ENCODE measurements at places on chromosomes 7 and 10. TPM values are rescaled to one million over a fixed set of nuclear protein-coding genes. Genes with fewer than 3 reads are reported as not detected.
A peak's percentile ranks its signal among the peaks of the same experiment; 100 is the strongest.

GRCh38 chr7:148924011-148924410, 39.9 kb upstream of the EZH2 start:
- no peaks in the 10 kb centered on the region for H3K27me3 ChIP-seq
- DNase-seq = no peak

- H3K4me3 ChIP-seq = no peak overlapping the region
- H3K4me1 ChIP-seq = no peaks in the 10 kb centered on the region
These were observed 167.9 kb downstream of the DIP2C start for GRCh38 chr10:521261-522250.

GRCh38 chr10:8633909-8634308, 579.4 kb downstream of the GATA3 start:
- H3K4me1 ChIP-seq = no peaks in the 10 kb centered on the region
- H3K4me3 ChIP-seq = no peak overlapping the region
- no peaks in the 10 kb centered on the region for H3K36me3 ChIP-seq

DNA sequence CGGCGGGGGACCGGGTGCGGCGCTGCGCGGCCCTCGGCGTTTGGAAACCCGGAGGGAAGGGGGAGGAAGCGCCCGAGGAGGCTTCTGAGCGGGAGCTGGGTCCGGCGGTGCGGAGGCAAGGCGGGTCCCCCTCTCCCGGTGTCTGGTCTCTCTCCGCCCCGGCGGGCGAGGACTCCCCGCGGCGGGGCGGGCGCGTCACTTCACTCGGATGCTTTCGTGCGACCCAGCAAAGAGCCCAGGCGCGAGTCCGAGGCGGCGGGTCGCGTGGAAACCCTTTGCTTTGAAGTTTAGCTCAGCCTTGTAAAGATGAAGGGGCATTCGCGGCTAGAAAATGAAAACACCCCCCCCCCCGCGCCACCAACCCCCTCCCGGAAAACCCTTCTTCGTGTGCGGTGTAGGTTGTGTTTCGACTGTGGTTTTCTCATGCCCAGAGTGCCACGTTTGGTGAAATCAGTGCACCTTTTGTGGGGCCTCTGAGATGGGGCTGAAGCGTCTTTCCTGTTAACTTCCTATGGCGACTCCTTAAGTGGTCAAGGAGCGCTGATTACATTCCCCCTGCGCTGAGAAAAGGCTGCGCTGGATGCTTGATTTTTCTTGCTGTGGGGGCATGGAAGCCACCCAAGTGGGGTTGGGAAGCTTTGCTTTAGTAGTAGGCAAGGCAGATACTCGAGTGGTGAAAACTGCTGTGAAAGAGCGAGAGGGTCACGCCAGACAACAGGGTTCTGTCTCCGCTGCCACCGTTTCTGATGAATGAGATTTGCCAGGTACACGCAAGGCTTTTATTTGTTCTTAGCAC, 876 bp downstream of the GNAI1 start:
- H3K27me3 ChIP-seq = no peaks in the 10 kb centered on the region
- peak overlapping the region; percentile 93 for H3K4me3 ChIP-seq
- H3K27ac ChIP-seq = peak overlapping the region; percentile 56
- no peaks in the 10 kb centered on the region for H3K36me3 ChIP-seq

DNA sequence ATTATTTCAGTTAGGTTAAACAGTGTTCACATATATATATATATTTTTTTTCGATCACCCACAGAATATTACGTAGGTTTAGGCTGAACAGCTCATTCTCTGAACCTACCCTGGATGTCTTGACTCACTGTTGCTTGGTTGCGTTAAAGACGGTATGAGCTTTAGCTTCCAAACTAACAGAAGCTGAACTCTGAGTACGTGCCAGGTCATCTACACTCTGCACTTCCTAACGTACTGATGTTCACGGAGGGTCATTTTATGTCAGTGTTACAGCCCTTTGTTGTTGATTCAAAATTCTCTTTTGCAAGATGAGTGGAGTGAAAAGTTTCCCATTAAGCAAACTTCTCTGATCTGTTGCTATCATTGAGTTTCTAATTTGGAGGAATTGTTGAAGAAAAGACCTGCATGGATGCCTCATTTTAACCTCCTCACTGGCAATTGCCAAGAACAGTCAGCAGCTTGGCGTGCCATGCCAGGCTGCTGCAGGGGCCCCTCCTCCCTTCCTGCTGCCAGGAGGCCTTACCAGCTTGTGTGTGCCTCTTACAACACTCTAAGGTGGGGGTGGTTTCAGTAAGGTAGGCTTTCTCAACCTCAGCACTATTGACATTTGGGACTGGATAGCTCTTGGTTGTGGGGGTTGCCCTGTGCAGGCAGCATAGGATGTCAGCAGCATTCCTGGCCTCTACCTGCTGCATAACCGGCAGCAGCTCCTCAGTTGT, 44.3 kb downstream of the INSYN2A start:
- DNase-seq = no peak
- no peak overlapping the region for H3K4me3 ChIP-seq
- H3K27me3 ChIP-seq = no peaks in the 10 kb centered on the region

DNA sequence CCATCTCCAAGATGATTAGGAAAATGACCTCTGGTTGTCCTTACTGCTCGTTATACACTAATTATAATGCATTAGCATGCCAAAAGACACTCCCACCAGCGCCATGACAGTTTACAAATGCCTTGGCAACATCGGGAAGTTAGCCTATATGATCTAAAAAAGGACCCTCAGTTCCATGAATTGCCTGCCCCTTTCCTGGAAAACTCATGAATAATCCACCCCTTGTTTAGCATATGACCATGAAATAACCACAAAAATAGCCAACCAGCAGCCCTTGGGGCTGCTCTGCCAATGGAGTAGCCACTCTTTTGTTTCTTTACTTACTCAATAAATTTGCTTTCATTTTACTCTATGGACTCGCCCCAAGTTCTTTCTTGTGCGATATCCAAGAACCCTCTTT, 41.6 kb upstream of the KCNMA1 start:
- no peaks in the 10 kb centered on the region for H3K36me3 ChIP-seq
- no peak for DNase-seq
- H3K27ac ChIP-seq = no peak overlapping the region
- no peaks in the 10 kb centered on the region for H3K27me3 ChIP-seq
- no peak overlapping the region for H3K4me3 ChIP-seq

DNA sequence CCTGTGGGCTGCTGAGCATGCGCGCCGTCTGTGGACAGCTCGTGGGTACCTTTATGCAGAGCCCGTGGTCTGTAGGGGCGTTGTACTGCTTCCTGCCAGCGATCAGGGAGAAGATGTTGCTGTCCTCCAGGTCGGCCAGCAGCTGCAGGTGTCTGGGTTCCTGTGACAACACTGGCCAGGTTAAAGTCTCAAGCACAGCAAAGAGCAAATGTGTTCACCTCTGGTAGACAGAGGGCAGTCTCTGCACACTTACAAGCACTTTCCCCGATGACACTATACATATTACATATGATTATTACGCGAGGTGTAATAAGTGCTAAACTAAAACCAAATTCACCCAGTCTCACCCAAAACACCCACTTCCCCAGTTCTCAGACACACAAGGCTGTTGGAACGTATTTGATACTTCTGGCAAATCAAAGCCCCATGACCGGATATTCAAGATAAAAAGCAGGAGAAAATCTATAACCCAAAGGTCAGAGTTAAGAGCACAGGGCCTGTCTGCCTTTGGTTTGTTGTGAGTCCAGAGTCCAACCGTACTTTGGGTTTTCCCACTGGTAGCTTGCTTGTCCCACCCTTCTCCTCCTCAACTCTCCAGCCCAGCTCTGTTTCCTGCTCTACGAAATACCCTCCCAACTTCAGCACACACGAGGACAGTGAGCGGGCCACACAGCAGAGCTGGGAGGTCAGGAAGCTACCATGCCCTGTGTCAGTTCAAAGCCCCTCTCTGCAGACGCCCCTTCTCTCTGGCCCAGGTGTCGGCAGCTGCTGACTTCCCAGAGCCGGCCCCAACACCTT, 49.7 kb upstream of the DDC start:
- peaks cover 6% of the 10 kb centered on the region for H3K36me3 ChIP-seq
- H3K27me3 ChIP-seq = no peaks in the 10 kb centered on the region
- no peaks in the 10 kb centered on the region for H3K4me1 ChIP-seq

- peak overlapping the region; percentile 2 for H3K27ac ChIP-seq
- H3K36me3 ChIP-seq = no peaks in the 10 kb centered on the region
- no peak for DNase-seq
- peaks cover 13% of the 10 kb centered on the region for H3K4me1 ChIP-seq
- H3K27me3 ChIP-seq = no peaks in the 10 kb centered on the region
These were observed 861 bp upstream of the TSPAN14 start for GRCh38 chr10:80453056-80453841.

GRCh38 chr7:127600885-127601284, 7.3 kb downstream of the FSCN3 start:
- no peak overlapping the region for H3K27ac ChIP-seq
- no peaks in the 10 kb centered on the region for H3K4me1 ChIP-seq

DNA sequence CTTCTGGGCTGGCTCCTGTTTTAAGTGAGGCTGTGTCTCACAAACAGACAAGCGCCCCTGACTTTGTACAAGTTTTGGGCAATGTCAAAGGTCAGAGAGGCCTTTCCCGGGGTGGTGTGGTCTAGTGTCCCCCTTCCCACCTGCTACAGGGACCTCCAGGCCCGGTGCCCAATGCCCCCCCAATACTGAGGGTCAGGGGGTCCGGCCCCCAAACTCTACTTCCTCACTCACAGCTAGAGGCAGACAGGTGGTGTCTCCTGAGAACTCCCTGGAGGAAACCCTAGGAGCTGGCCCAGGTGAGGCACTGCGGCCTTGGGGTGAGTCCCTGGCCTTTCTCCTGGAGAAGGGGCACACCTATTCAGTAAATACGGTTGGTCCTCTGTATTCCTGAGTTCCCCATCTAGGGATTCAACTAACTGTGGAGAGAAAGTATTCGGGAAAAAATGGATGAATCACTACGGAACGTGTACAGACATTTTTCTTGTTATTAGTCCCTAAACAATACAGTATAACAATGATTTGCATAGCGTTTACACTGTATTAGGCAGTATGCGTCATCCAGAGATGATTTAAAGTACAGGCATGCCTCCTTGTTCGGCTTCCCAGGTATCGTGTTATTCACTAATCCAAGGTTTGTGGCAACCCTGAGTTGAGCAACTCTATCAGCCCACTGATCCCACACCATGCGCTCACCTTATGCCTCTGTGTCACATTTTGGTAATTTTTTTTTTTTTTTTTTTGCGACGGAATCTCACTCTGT, 308.1 kb downstream of the WDR37 start:
- H3K36me3 ChIP-seq = no peaks in the 10 kb centered on the region
- H3K27ac ChIP-seq = no peak overlapping the region
- H3K4me1 ChIP-seq = peaks cover 4% of the 10 kb centered on the region
- H3K4me3 ChIP-seq = no peak overlapping the region
- no peaks in the 10 kb centered on the region for H3K27me3 ChIP-seq

GRCh38 chr10:113473851-113474250, 79.0 kb upstream of the HABP2 start:
- H3K36me3 ChIP-seq = no peaks in the 10 kb centered on the region
- H3K27ac ChIP-seq = no peak overlapping the region
- DNase-seq = no peak
- H3K4me3 ChIP-seq = no peak overlapping the region
- no peaks in the 10 kb centered on the region for H3K27me3 ChIP-seq
- no peaks in the 10 kb centered on the region for H3K4me1 ChIP-seq

Gene C7orf57
- total RNA-seq = 0.56 TPM

GRCh38 chr10:84563355-84563754, 235.0 kb downstream of the CCSER2 start:
- H3K36me3 ChIP-seq = no peaks in the 10 kb centered on the region
- H3K4me1 ChIP-seq = peaks cover 6% of the 10 kb centered on the region
- H3K27me3 ChIP-seq = no peaks in the 10 kb centered on the region
- H3K27ac ChIP-seq = no peak overlapping the region
- DNase-seq = no peak

Gene C10orf53
- total RNA-seq = not detected

DNA sequence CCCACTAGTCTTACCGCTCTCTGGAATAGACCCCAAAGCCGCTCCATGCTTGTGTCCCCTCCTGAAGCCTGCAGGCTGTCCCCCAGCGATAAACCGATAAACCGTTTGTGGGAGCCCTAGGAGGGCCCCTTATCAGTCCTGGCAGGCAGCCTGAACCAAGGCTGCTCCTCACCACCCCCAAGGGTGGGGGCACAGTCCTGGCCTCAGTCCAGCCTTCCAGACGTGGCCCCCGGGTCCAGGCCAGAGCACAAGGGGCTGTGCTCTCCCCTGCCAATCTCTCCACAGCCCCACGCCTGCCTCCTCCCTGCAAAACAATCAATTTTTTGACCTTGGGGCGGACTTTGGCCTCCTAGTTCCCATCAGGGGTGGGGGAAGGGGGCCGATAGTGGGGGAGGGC, at the start of gene TFR2:
Gene TFR2, minus strand, starts transcription at position 90 of the 397 bp plus-strand sequence. Its CDS starts 43 bp downstream, at position 47.
- DNase-seq = no peak
- H3K4me1 ChIP-seq = peaks cover 25% of the 10 kb centered on the region
- H3K36me3 ChIP-seq = no peaks in the 10 kb centered on the region
- H3K27ac ChIP-seq = no peak within 1 kb of the TSS
- no peaks in the 10 kb centered on the region for H3K27me3 ChIP-seq

Gene CPA4
- total RNA-seq = not detected

- no peak overlapping the region for H3K27ac ChIP-seq
- no peak for DNase-seq
- no peaks in the 10 kb centered on the region for H3K4me1 ChIP-seq
- H3K36me3 ChIP-seq = peaks cover 3% of the 10 kb centered on the region
These were observed 168.7 kb upstream of the LYZL1 start for GRCh38 chr10:29120216-29120615.

- peaks cover 6% of the 10 kb centered on the region for H3K4me1 ChIP-seq
- no peaks in the 10 kb centered on the region for H3K36me3 ChIP-seq
- no peak for DNase-seq
- peak overlapping the region; percentile 33 for H3K27ac ChIP-seq
These were observed 174.2 kb downstream of the KIAA1217 start for GRCh38 chr10:24382979-24383663.

- peak; percentile 73 for DNase-seq
- H3K36me3 ChIP-seq = no peaks in the 10 kb centered on the region
- no peak overlapping the region for H3K4me3 ChIP-seq
- no peaks in the 10 kb centered on the region for H3K27me3 ChIP-seq
- peak overlapping the region; percentile 58 for H3K27ac ChIP-seq
These were observed 65.2 kb downstream of the COL13A1 start for GRCh38 chr10:69866688-69867461.

- H3K4me1 ChIP-seq = no peaks in the 10 kb centered on the region
- no peak overlapping the region for H3K27ac ChIP-seq
- no peak overlapping the region for H3K4me3 ChIP-seq
- H3K27me3 ChIP-seq = no peaks in the 10 kb centered on the region
- H3K36me3 ChIP-seq = no peaks in the 10 kb centered on the region
These were observed 176.2 kb upstream of the CDCA7L start for GRCh38 chr7:22121702-22122474.
